HTR-8/SVneo (cell line): ENCODE measurements at places on chromosomes 2 and 18.

DNA sequence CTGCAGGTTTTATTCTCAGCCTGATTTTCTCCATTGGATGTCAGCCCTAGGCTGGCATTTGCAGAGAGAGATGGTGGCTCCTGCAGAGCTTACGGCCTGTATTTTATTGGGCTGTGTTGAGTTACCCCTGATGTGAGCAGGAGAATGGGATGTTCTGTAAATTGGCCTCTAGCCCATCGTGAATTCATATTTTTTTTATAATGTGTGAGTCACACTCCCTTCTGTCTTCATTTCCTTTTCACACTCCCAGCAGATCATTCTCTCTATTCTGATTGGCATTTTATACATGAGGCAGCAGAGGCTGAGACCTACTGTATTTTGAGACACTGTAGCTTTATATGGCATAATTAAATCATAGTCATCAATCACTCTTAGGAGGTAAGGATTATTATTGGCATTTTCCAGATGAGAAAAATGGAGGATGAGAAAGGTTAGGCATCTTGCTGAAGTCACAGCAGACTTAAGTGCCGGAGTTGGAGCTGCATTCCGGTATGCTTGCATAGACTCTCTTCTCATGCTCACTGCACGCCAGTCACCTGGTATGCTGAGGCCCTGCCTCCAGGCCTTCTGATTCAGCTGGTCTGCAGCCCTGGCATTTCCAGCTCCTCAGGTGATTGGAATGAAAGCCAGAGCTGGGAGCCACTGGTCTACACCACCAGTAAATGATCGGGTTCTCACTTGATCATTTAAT is 142.4 kb downstream of the NEDD4L start:
- DNase-seq = peak; percentile 71

GRCh38 chr18:58578321-58578720 is 50.6 kb downstream of the ALPK2 start:
- no peak for DNase-seq

DNA sequence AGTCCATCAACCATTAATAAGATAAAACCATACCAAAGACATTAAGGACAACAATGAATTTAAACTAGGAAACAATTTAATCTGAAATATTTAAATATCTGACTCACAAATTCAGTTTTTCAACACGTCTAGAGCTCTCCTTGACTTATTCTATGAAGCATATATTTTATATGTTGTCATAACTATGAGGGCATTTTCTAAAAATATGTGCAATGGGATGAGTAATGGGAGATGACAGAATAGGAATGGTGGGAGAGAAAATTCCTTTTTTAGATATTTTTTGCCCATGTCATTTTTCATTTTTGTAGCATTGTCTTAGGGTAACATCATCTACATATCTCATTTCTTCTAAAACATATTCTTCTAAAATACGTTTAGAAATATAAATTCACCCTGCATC is 79.2 kb upstream of the CDH2 start:
- no peak for DNase-seq

DNA sequence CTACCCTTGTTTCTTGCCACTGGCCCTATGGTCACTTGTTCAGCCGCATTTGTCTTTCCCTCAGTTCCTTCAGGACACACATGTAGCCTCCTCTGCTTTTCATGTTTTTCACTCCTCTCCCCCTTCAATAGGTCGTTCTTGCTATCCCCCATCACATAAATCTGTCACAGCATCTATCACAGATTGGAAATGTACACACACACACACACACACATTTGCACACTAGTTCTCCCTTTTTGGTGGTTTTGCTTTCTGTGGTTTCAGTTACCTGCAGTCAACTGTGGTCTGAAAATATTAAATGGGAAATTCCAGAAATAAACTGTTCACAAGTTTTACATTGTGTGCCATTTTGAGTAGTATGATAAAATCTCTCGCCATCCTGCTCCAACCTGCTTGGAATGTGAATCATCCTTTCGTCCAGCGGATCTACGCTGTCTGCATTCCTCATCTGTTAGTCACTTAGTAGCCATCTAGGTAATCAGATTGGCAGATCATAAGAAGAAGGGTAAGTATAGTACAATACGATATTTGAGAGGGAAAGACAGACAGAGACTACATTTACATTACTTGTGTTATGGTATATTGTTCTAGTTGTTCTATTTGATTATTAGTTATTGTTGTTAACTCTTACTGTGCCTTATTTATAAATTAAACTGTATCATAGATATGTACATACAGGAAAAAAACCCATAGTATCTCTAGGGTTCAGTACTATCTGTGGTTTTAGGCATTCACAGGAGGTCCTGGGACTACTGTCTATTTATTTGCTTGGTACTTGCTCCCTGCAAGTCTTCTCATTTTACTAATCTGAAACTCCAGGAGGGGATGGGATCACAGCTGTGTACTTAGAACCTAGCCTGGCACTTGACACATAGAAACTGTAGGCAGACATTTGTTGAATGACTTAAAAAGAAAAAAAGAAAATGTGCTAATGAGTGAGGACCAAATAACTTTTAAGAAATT is 86.1 kb upstream of the PNPT1 start:
- DNase-seq = peak; percentile 70

GRCh38 chr2:65064728-65065552 is 8.7 kb downstream of the CEP68 start:
- no peak for DNase-seq
